NCI-H1930 (cell line): ENCODE measurements at places on chromosomes 7 and 10.

DNA sequence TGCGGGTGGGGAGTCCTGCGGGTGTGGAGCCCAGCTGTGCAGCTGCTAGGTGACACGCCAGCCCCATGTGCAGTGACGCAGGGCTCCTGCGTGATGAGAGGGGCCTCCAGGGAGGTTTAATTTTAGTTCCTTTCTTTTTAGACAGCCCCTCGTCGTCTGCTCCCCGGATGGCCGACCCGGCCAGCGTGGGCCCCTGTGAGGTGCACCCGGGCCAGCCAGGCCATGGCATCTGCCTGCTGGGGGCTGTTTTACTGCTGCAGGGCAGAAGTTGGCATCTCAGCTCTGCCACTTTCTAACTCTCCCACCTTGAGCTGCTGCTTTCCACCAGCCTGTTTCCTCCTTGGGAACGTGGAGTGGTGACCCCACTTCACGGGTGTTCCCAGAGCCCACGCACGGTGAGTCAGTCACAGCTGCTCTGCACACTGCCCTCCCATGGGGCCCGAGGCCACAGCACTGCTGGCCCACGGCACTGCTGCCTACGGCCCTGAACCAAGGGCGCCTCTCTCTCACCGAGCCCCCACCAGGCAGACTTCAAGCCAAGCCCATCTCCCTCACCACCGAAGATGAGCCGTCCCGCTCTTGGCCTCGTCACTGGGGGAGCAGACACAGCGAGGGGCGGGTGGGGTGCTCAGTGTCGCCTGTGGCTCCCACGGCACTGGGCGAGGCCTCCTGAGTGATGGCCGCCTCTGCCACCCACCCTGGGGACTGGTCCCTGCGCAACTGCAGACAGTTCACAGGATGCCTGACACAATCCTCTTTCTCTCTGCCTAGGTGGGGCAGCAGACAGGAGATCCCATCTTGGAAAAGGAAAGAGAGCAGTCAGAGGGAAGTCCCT lies 21.3 kb downstream of the CYP2W1 start:
- DNase-seq = no peak

GRCh38 chr10:112271982-112272381 lies 11.2 kb upstream of the TECTB start:
- no peak for DNase-seq

GRCh38 chr10:58424176-58424575 lies 39.0 kb downstream of the TFAM start:
- no peak for DNase-seq

DNA sequence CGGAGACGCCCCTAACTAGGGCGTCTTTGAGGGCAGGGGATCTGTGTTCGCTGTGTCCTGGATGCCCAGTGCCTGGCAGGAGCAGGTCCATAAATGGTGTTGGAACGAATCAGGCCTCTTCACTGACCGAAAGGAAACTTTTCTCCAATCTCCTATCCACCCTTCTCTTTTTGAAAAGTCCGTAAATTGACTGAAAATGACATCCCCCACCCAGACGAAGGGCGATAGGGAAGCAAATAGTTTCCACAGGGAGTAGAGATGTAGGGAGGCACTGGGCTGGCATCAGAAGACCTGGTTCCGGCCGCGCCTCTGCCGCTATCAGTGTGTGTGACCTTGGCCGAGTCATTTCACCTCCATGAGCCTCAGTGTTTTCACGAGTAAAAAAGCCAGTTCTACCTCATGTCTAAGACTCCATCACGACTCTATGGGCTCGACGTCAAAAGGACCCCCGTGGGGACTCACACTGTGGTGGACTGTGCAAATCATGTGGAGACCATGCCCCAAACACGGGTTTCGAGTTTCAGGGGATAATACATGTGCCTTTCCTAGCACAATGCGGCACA lies 497 bp upstream of the RAB11FIP2 start:
- DNase-seq = no peak

- DNase-seq = no peak
Measured at GRCh38 chr7:142881586-142882337, 3.8 kb downstream of the TRPV6 start.

- peak; percentile 81 for DNase-seq
Measured at GRCh38 chr7:63899691-63900393, 98.8 kb upstream of the ZNF722 start.

DNA sequence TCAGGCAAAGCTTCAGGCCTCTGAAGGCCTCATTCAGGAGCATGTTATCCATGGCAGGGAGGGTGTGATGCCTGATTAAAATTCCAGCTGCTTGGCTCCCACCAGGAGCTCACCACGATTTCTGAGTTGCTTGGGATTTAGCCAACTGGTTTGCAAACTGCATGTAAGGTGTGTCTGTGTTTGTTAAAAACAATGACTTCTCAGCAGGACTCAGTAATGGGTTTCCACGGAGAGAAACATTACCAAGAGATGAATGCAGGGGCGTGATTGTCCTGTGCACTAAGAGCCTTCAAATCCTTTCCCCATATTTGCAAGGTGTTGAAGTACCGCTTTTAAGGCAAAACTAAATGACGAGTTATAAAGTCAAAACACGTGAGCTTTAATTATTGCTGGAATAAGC lies 88.8 kb upstream of the BTBD16 start:
- no peak for DNase-seq

- no peak for DNase-seq
Measured at GRCh38 chr10:133039107-133039802, 48.5 kb upstream of the ADGRA1 start.

DNA sequence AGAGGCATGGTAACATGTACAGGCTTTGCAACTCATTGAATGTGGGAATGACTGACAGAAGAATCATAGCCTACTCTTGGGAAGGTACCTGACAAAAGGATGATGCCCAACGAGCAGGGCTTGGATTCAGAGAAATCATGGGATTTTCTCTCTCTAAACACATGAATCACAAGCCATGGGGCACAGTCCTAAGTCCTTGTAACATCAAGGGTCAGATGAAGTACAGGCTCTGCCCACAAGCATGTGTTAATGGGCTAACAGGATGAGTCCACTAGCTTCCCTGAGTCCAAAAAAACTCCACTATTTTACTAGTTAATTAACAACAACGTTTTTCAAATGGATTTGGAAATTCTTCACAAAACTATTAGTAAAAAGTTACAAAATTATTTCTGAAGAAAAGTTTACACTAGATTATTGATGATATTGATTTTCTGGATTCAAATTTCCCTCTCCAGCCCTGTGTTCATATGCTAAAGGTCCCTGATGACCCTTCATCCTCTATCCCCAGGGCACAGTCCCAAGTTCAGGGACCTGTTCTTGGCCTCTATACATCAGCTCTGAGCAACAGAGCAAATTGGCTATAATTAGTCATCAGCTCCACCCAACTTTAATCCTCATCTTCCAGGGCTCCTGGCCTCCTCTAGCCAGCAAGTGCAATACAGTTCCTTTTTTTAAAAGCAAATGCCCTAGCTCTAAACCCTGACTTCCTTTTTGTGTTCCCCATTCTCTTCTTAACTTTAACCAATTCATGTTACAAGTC lies 99.8 kb downstream of the GSAP start:
- no peak for DNase-seq

- no peak for DNase-seq
Measured at GRCh38 chr10:58180666-58181065, 87.0 kb downstream of the IPMK start.

- no peak for DNase-seq
Measured at GRCh38 chr10:63348245-63348850, 117.4 kb downstream of the JMJD1C start.
